ENCODE measurements at places on chromosomes 5 and 9.
A peak's percentile ranks its signal among the peaks of the same experiment; 100 is the strongest.

DNA sequence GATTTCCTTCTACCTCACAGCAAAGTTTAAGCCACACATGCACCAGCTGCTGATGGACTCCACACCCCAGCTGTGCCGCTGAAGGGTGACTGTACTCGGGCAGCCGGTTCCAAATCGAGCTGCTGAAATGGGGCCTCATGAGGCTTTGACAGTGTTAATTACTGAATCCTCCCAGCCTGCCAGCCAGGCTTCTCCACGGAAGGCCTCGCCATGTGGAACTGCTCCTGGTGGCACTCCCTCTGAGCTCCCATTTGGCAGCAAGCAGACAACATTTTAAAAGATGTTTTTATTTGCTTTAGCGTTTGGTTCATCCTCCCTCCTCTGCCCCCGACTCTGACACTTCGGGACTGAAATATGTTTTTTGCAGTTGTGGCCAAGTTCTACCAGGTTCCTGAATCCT, 479.4 kb upstream of the MPDZ start:
- no peak for DNase-seq

DNA sequence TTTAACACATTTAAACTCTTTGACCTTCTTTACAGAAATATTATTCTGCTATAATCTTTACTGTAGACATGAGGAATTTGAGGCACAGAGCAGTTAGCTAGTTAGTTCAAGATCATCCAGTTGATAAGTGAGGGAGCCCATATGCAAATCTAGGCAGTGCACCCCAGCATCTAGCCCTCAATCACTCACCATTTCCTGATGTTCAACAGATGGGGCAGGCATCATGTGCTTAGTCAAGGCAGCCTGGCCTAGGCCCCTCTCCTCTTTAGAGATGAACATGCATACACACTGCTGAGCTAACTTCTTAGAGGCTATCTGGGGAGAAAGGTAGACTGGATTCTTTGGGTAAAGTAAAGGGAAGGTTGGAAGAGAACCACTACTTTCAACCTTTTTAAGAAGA, 206.8 kb upstream of the SLC24A2 start:
- no peak for DNase-seq

GRCh38 chr5:93079046-93079445, 502.0 kb downstream of the NR2F1-AS1 start:
- no peak for DNase-seq

- peak; percentile 73 for DNase-seq
Observed at GRCh38 chr9:126860077-126860756, at the start of gene ZBTB34. ZBTB34 (plus strand) TSS chr9:126860639; CDS start chr9:126879400, 18,761 bp downstream.

- DNase-seq: no peak
Observed at GRCh38 chr9:98917746-98918487, 25.8 kb upstream of the COL15A1 start.

DNA sequence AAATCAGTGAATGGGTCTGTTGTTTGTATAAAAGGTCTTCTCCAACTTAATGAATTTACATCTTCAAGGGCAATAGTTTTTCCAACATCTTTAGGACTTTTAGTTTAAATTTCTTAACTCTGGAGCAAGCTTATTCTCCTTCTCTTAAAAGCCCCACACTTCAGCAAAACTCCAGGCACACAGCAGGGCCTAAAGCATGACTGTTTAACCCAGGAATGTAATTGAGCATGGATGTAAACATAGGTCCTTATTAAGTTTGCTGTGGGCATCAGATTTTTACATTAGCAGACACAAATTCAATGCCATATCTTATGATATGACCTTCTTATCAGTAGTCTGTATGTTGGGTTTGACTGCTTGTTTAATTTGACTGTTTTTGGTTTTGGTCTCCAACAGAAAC, 78.9 kb downstream of the ABCA1 start:
- DNase-seq: no peak

GRCh38 chr5:95801532-95801931, 21.0 kb downstream of the GLRX start:
- DNase-seq: no peak
